ENCODE measurements at places on chromosomes 3 and 15. TPM values are rescaled to one million over a fixed set of nuclear protein-coding genes. Genes with fewer than 3 reads are reported as not detected.

Gene GOLGA6L22
- 0.13 TPM for polyA plus RNA-seq

Gene STXBP5L
- 0.33 TPM for polyA plus RNA-seq

DNA sequence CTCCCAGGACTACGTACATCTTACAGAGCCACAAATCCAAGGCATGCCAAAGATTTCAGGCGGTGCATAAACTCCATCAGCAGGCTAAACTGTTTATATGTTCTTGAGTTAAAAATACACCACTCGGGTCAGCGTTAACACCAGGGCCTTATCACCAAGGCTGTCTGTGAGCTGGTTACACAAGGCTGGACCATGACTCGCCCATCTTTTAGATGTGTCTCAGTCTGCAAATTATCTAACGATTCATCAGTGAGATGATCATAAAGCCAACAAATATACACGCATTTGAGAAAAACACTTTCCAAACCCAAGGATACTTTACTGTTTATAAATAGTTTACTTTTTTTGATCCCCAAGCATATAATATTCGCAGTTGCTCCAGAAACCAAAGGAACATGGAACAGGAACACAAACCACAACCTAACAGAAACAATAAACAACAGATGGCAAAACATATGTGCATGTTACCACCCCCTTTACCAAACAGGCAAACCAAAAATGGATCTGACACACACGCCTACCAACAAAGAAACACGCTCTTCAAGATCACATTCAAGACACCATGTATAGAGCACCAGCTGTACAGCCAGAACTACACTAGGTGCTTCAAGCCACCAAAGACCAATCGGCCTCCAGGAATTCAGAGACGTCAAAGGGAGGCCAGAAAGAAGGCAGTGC lies 15.4 kb downstream of the LRIG1 start:
- DNase-seq, result no peak

Gene TMED3
- 56.6 TPM for polyA plus RNA-seq

- no peak for DNase-seq
These were observed 20.6 kb downstream of the EEFSEC start for GRCh38 chr3:128173849-128174248.

All from left kidney (tissue), 8 donors.